GOT3 (cell line): ENCODE measurements at places on chromosomes 3 and 15.

DNA sequence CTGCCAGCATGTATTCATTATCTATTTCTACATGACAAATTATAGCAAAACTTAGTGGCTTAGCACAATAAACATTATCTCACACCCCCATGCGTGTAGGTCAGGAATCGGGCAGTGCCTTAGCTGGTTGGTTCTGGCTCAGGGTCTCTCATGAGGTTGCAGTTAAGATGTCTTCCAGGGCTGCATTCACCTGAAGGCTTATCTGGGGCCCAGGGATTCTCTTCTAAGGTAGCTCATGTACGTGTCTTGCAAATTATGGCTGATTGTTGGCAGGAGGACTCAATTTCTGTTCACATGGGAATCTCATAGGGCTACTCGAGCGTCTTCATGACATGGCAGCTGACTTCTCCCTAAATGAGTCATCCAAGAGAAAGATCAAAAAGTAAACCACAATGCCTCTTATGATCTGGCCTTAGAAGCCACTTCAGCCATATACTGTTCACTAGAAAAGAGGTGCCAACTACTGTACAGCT lies 42.9 kb upstream of the TSC22D2 start:
- DNase-seq: no peak

- DNase-seq: no peak
Observed at GRCh38 chr3:177606891-177607290, 409.6 kb upstream of the TBL1XR1 start.

GRCh38 chr3:193947596-193947995 lies 188.4 kb upstream of the HES1 start:
- no peak for DNase-seq

GRCh38 chr15:66565741-66566144 lies at the start of gene LCTL:
LCTL (minus strand) TSS chr15:66565998; CDS start chr15:66565365, 633 bp downstream.
- peak; percentile 31 for DNase-seq

DNA sequence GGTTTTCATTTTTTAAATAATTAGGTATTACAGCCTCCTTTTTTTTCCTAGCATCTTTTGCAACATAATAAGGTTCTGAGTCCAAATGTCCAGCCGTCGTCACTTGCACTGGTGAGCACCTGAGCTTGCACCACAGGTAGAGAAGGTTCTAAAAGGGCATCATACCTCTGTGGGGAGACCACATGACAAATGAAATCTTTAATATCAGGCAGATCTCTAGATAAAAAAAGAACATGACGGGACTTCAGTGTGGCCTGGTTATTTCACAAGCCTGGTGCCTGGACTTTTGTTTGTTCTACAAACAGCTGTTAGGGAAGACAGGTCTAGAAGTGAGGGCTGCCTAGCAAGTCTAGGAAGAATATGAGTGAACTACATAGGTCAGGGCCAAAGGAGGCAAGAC lies 3.6 kb downstream of the ZBED2 start:
- DNase-seq: no peak

DNA sequence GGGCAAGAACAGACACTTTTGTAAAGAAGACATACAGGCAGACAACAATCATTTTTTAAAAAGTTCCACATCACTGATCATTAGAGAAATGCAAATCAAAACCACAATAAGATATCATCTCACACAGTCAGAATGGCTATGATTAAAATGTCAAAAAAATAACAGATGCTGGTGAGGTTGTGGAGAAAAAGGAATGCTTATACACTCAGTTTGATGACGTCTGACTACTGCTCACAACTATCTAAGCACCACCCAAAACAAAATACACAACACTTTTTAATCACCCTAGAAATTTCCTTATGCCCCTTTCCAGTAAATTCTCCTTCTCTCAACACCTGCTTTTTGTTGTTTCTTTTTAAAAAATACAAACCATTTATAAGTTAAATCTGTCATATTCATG lies 228.8 kb downstream of the ISL2 start:
- no peak for DNase-seq

- no peak for DNase-seq
Observed at GRCh38 chr3:101548527-101549105, 13.1 kb upstream of the TRMT10C start.

DNA sequence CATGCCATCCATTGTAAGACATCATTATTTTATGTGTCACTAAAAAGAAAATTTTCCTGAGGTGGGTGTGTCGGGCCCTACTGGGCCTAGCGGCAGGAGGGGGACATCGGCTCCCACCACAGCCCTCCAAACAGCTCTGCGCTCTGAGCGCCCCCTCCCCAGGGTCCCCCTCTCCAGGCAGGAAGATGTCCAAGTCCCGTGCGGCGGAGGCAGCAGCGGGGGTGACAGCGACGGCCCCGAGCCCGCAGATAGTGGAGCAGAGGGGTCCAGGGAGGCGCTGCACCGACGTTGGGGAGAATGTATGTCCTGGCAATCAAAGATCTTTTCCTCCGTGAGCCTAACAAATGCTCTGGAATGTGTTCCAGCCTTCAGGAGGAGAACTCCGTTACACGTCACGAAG lies 24.3 kb downstream of the GPR160 start:
- no peak for DNase-seq

DNA sequence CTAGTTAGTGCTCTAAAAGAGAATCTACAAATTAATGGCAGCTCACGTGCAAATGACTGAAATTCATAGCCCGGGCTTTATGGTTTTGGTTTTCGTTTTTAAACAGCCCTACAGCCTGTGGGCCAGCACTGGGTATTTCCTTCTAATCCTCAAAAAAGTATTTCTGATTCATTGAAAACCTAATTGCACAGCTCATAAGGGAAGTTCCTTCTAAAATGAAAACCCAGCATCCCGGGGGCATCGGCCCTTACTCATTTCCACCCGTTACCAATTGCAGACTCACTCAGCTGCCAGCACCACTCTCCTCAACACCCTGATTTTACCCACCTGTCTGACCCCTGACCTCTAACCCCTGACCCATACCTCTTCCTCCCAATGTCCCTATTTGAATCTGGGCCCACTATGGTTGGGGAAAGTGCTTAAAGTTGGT lies 59.5 kb upstream of the ZNF148 start:
- no peak for DNase-seq

GRCh38 chr3:16337856-16338540 lies 73.0 kb downstream of the OXNAD1 start:
- DNase-seq: no peak

DNA sequence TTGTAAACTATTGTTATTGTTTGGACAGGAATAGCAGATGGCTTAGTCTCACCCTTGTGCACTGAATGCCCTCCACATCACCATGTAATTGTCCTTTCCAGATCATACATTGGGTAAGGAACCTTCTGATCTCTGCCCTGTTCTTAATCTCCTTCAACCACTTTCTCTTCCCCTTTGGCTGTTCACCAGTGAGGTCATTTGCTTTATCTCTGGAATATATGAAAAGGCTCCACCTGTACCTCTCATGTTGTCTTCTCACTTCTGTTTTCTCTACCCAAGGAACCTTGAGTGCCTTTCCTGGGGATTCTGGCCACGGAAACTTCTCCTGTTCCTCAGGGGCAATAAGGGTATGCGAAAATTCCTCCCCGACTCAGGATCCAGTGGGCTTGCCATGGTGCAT lies 28.5 kb downstream of the MCTP2 start:
- DNase-seq: no peak

DNA sequence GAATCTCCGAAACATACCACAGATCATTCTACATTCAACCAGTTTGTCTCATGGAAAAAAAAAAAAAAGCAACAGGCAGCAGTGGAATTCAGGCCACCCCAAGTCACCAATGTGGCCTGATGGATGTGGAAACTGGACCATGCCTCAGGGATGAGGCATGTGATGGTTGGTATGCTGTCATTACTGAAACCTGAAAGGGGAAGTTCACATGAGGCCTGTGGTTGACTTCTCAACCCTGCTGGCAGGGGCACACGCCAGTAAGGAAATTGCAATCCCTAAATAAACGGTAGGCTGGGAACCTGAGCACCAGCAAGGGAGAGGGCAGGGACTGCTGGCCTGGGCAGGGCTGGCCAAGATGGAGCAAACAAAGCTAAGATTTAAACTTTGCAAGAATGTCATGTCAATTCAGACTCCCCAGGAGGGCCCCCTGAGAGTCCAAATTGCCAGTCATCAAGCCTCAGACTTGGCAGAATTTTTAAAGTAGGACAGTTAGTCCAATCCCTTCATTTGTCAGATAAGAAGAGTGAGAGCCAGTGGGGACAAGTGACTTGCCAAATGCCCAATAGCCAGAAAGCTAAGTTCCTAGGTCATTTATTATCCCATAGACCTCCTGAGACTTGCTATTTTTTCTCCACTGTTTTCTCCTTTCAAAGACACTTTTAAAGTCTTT lies 310.4 kb downstream of the ERC2 start:
- DNase-seq: no peak

DNA sequence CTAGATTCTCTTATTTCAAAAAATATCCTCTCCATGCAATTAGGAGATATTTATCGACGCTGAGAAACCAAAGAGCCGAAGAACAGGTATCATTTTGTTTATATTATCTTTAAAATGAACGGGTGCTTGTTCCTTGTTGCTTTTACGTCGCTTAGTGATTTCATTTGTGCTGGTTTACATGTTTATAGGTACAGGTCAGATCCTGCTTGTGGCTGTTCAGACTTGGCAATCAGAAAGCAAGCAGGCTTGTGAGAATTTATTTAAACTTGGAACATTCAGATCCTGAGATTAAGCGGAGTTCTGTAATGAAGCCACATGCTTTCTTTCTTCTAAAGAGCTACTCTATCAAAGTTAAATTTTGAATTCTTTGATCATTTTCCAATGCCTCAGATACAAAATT lies 43.0 kb upstream of the ATP2C1 start:
- DNase-seq: no peak

DNA sequence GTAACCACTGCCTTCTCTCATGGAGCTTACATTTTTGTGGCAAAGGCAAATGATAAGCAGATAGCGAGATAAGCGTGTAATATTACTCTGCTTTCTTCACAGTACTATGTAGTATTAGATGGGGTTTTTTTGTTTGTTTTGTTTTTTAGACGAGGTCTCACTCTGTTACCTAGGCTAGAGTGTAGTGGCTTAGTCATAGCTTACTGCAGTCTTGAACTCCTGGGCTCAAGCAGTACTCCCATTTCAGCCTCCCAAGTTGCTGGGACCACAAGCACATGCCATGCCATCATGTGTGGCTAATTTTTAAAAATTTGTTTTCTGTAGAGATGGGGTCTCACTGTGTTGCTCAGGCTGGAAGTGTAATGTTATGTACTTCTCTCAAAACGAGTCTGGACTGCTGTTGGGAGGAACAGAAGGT lies 22.9 kb downstream of the MBNL1 start:
- no peak for DNase-seq

DNA sequence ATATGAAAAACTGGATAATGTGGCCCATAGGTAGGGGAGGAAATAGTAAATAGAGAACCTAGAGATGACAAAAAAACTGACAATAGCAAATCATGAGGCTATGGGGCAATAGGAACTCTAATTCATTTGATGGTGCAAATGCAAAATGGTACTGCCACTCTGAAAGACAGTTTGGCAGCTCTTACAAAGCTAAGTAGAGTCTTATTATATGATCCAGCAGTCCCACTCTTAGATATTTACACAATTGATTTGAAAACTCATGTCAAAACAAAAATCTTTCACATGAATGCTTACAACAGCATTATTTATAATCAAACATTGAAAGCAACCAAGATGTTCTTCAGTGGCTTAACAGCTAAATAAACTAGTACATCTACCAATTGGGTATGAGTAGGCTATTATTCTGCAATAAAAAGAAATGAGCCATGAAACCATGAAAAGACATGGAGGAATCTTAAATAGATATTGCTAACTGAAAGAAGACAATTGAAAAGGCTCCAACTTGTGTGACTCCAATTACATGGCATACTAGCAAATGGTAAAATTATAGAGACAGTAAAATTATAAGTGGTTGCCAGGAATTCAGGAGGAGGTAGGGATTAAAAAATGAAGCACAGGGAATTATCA lies 321.8 kb upstream of the STAC start:
- no peak for DNase-seq

DNA sequence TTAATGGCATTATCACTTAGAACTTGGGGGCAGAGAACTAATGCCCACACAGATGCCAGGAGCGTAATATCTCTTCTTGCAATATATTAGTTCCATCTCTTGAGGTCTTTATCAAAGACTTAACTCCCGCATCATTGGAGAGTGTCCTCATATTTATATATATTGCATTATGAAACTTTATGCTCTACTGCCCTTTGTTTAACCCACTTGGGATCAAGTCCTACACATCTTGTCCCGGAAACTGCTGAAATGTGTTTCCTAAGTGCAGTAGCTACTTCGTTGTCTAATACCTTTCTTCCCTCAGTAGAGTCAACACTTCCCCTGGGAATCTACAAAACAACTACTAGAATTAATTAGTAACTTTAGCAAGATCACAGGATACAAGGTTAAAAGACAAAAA lies 1029.2 kb downstream of the OTOL1 start:
- DNase-seq: no peak

DNA sequence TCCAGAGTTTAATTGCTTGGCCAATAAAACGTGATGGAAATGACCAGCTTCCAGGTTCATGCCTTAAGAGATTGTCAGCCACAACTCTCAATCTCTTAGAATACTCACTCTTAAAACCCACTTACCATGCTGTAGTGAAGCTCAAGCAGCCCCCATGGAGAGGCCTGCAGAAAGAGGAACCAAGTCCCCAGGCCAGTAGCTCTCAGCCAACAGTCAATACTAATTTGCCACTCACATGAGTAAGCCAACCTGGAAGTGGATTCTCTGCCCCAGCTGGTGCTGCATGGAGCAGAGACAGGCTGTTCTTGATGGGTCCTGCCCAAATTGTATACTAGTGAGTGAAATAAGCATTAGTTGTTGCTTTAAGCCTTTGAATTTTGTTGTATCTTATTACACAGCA lies 155.9 kb downstream of the OXSM start:
- DNase-seq: no peak

DNA sequence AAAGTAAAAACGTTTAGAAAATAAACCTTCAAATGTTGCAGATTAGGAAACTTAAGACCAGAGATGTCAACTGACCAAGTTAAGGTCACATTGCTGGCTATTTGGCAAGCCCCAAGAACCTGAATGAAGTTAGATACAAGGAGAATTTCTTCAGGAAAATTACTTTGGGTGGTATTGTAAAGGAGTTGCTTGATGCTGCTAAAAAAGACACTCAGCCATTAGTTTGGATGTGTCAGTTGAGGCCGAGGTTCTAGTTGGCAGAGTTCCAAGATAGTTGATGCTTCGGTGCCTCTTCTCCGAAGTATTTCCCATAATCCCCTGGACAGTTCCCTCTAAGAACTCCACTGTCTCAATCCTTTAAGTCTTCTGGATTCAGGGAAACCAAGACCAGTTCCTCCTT lies 24.3 kb downstream of the SIAH2 start:
- DNase-seq: no peak
